ENCODE measurements at places on chromosomes 6 and 20. TPM values are rescaled to one million over a fixed set of nuclear protein-coding genes. Genes with fewer than 3 reads are reported as not detected.

- no peak for DNase-seq
Measured at GRCh38 chr20:4563031-4563430, 158.7 kb upstream of the PRND start.

Gene TLDC2
- total RNA-seq = 9.7 TPM

Gene SPAG4
- 7.2 TPM for total RNA-seq

Gene PNISR
- total RNA-seq = 104 TPM

DNA sequence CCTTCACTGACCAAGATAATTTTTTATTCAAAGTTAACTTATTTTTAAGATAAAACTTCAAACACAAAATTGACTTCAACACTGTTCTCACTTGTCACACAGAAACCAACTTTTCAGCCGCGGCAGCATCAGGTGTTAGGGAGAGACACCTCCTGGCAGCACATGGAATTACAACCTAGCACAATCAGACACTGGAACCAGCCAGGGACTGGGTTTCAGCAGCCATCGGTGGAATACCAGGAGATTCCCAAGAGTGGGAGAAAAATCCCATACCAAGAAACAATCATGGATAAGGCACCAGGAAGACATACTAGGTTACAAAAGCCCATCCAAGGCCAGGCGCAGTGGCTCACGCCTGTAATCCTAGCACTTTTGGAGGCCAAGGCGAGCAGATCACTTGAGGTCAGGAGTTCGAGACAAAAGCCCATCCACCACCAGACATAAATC is 70.0 kb downstream of the SNX5 start:
- DNase-seq = peak; percentile 82

Gene NNAT
- 6.3 TPM for total RNA-seq

DNA sequence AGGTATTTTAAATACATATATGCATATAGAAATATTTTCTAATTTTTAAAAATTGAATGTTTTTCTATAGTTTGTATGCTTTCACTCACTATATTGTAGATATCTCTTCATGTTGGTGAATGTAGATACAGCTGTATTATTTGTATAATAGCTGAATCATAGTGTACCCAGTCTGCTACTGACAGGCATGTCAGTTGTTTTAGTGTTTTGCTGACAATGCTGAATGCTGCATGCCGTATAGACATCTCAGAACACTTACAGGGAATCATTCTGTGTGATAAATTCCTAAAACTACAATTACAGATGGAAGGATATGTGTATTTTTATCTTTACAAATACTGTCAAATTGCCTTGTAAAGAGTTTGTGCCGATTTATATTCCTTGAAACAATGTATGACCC is 175.4 kb downstream of the SIM1 start:
- no peak for DNase-seq

- DNase-seq = no peak
Measured at GRCh38 chr20:37838769-37839431, 64.0 kb upstream of the VSTM2L start.

Gene RNASET2
- total RNA-seq = 146 TPM

Gene KCNK16
- not detected for total RNA-seq

DNA sequence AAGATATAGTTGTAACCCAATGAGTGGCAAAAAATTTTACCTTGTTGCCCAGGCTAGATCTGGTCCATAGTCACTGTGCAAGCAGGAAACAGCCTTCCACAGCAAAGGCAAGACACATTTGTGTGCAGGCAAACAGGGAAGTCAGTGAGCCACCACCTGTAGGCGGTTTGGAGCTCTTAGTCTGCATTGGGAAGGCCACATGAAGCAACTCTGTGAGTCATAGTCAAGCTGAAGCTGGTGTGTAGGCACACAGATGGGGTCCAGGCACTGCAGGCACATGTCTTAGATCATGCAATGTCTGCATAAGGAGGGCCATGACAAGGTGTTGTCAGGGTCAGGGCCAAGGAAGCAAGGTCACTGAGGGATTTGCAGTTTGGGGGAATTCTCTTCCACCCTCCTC is 543.2 kb upstream of the EPHA7 start:
- DNase-seq = no peak

- DNase-seq = no peak
Measured at GRCh38 chr6:106967936-106968555, 6.5 kb downstream of the CD24 start.

DNA sequence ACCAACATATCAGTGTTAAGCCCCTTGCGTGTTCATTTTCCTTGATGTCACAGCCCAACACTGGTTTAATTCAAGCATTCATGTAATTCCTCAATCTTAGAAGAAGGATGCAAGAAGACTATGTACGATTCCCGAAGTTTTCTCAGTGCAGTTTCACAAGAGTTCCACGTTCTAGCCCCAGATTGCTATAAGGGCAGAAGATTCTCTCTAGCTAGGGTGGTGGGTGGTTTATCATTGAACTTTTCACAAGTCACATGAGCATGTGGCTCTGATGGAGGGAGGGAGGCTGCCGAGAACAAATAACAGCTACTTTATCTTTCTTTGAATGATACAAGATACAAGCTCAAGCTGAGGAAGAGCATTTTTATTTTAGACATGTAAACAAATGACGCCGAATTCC is 71.9 kb upstream of the NHSL1 start:
- DNase-seq = no peak

Gene NMBR
- not detected for total RNA-seq

Gene BCAS1
- total RNA-seq = 13.2 TPM

GRCh38 chr6:96834070-96834469 is 3.2 kb downstream of the GPR63 start:
- no peak for DNase-seq

DNA sequence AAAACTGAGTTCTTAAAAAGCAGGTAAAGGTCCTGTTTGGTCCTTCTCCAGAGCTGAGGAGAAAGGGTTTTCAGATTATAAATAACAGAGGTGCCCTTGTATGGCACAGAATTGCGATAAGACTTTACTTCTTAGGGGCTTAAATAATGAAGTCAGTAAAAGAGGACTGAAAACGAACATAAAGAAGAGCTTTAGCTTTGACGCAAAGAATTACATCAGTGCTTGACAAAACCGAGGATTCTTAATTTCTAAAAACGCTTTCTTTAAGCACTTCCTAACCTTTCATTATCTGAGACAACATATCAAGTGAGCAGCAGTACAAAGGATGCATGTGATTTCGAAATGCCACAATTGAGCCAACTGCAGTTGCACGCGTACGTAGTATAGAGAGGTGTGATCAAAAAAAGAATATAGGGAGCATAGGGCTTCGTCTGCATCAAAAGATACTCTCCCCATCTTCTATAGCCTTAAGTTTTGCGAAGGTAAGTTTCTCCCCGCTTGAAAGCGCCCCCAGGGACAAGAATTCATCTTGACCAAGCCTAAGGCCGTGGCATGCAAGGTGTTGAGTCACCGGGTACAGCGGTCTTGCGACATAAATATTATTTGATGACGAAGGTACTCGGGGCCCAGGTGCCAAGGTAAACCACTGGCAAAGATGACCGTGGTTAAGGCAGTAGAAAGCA is 778 bp upstream of the LOC128125822 start:
- DNase-seq = peak; percentile 71

Gene IL17F
- not detected for total RNA-seq

GRCh38 chr6:89910902-89911240 is 16.6 kb downstream of the GJA10 start:
- no peak for DNase-seq

Gene TRPC4AP
- total RNA-seq = 60.5 TPM

- DNase-seq = no peak
Measured at GRCh38 chr6:14543971-14544585, 426.5 kb downstream of the CD83 start.

DNA sequence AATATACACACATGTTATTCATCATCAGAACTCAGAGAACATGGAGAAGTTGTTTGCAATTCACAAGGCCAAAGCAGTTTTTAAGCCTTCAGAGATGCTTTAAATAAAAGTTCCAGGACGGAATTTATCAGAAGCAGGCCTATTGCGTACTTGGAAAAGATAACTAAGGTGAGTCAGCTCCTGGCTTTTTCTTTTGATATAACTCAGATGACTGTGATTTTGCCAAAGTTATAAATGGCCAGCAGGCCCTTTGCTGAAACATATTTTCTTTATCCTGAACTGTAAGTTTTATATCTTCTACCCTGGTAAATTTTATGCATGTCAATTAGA is 55.0 kb upstream of the PLCB1 start:
- no peak for DNase-seq

DNA sequence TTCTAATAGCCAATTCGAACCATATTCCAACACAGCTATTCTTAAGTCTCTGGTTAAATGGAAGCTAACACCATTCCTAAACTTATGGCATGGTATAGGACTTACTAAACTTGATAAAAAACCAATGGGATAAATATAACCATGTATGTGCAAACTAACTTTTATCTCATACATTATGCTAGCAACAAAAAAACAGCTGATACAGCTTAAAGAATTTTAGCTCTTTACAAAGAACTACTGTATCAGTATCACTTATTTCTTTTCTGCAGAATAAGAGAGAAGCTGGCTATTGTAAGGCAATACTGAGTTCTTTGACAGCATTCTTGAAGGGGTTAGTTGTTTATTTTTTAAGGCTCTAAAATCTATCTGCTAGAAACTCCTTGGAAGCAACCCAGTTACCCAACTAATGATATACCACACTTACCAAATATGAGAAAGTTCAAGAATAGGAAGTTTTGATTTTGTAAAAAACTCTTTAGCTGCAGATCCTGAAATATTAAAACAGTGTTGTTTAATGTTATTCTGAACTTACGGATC is 44.9 kb downstream of the REPS1 start:
- DNase-seq = no peak

DNA sequence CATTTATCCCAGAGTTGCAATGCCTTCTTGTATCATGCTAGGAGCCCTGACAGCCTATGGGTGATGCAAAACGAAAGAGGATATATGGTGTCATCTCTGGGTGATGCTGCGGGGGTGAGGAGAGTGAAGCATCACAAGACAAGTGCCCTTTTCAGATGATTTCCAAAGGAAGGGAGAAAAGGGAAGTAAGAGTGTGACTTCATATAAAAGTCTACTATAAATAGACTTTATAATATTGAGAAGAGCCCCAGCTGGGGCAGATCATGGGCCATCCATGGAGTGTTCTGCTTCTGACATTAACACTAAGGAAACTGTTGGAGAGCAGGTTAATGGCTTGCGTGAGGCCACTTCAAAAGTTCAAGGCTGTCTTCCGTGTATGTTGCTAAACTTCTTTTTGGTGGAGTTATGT is 4.4 kb downstream of the CD83 start:
- DNase-seq = peak; percentile 44

GRCh38 chr20:18007534-18008292 is 38.9 kb downstream of the MGME1 start:
- peak; percentile 23 for DNase-seq

- DNase-seq = peak; percentile 20
Measured at GRCh38 chr6:15086348-15087158, 159.3 kb upstream of the JARID2 start.

- no peak for DNase-seq
Measured at GRCh38 chr20:46150943-46151342, 32.8 kb downstream of the CD40 start.

GRCh38 chr6:10733863-10734262 is 11.0 kb downstream of the TMEM14C start:
- DNase-seq = no peak

DNA sequence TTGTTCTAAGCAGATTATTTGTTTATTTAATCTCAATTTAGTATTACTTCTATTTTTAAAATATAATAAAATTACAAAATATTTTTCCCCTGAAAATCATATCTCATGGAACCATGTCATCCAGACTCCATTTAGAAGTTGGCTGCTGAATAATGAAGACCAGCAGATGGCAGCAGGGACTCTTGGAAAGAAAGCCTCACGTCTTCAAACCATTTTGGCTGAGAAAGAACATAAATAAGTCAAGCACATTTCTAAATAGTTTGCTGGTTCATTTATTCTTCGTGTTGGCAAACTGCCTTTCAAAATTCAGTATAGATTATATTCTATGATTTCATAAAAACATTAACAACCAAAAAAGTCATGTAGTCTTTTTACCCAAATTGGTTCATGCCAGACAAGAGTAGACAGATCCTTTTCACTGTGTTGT is 71.7 kb downstream of the RCAN2 start:
- DNase-seq = peak; percentile 71

GRCh38 chr20:20203784-20204183 is 151.5 kb downstream of the CFAP61 start:
- DNase-seq = no peak

DNA sequence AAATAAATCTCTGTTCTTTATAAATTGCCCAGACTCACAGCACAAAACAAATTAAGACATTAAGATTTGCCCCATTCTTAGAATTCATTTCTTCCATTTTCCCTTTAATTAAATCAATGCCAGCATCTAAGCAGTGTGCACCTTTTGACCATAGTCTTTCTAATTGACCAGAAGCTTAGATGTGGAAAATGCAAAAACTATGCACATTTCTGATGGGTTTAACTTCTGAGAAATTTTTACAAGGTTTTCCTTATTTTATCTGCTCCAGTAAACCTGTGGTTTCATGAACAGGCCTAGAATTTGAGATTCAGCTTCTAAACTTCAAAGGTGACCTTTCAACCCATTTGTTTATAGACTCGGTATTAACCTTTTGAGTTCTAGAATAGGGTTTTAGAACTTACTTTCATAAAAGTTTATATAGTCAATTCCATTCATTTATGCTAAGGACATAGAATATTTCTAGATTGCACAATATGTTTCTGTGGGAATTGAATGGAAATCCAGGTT is 437.8 kb upstream of the HSF2 start:
- no peak for DNase-seq

Gene RIPOR3
- 6.4 TPM for total RNA-seq

DNA sequence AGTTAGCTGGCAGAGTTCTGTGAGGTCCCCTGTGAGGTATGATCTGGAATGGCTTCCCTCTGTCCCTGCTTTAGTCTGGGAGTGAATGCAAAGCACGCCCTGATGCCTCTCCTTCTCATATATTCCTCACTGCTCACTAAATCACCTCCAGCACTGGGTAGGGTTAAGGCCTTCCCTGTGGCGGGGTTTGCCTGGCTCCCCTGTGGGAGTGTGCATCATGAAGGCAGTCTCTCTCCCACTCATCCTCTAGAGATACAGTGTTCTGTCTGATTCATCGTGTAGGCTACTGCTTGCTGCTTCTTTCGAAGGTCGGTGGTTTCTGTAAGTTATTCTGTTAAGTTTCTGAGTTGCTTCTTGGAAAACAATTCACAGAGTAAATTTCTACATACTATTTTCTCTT is 420.0 kb upstream of the EYS start:
- DNase-seq = no peak

Gene ID4
- 7.0 TPM for total RNA-seq

- DNase-seq = no peak
Measured at GRCh38 chr20:6178537-6178936, 55.7 kb upstream of the FERMT1 start.

DNA sequence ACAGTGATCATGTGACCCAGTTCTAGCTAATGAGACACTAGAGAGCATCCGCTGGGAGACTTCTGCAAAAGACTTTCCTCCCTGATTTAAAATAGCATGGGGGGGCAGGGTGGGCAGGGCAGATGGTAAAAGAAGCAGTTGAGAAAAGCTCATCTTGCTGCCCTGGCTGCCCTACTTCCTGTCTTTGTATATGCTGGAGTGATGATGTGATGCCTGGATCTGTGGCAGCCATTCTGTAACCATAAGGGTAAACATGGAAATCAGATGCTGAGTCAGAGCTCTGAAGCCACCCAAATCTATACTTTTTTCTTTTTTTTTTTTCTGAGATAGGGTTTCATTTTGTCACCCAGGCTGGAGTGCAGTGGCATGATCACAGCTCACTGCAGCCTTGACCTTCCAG is 25.4 kb downstream of the ZFP64 start:
- DNase-seq = no peak

All from mucosa of gallbladder (tissue), 1 donor.